ENCODE measurements at places on chromosomes 3 and 15.

DNA sequence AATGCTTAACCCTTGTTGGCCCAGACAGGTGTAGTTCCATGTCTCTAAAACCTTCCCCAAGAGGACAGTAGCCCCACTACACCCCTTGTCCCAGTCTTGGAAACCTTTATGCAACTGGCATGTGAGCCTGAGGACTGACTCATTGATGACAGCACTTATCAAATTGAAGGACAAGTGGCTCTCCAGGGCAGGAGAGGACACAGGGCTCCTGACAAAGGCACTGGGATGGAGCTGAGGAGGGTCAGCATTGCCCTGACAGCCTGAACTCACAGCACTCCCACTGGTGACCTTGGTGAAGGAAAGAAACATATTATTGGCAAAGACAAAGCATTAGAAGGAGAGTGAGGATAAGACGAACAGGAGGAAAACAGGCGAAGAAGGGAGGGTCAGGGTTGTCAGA, 139.9 kb downstream of the EPHB1 start:
- DNase-seq = no peak

GRCh38 chr3:132205609-132206008, 111.6 kb upstream of the ACP3 start:
- no peak for DNase-seq

GRCh38 chr3:149545049-149545448, 70.6 kb downstream of the TM4SF4 start:
- no peak for DNase-seq

DNA sequence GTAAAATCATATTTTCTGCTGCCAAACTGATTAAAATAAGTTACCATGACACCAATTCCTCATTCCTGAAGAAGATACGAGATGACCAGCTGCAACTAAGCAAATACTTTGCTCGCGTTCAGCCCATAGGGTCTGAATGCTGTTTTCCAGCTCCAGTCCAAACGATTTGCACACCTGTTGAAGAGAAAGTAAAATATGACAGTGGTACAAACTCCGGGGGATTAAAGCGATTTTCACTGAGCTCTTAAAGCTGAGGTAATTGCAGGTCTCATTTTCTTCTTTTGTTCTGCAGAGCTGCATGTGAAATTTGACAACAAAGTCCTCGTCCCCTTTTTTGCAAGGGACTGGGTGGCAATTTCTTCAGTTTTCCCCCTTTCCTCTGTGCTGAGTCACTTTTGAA, 118.4 kb downstream of the NR2F2 start:
- DNase-seq = no peak

DNA sequence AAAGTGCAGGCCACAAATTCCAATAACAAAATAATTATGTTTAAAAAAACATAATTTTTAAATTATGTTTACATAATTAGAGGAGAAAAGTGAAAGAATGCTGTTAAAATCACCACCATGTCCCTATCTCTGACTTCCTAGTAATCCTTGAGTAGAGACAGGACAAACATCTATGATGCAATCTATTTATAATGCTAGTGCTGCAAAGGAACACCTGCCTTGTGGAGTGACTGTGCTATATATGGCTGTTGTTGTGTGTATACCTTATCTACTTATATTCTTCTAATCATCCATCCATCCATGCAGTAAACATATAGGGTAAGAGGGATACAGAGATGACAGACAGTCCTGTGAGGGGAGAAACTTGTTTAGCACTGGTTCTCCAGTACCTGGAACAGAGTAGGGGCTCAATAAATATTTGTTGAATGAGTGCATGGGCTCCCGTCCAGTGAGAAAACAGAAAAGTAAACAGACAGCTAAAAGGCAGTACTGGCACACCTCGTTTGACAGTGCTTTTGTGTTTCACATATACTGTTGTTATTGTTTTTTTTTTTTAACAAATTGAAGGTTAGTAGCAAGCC, 229.3 kb upstream of the UBE2E1 start:
- DNase-seq = no peak

- DNase-seq = no peak
Measured at GRCh38 chr15:81992523-81992922, 53.3 kb downstream of the MEX3B start.

- DNase-seq = no peak
Measured at GRCh38 chr3:190001426-190001825, 119.3 kb downstream of the P3H2 start.

DNA sequence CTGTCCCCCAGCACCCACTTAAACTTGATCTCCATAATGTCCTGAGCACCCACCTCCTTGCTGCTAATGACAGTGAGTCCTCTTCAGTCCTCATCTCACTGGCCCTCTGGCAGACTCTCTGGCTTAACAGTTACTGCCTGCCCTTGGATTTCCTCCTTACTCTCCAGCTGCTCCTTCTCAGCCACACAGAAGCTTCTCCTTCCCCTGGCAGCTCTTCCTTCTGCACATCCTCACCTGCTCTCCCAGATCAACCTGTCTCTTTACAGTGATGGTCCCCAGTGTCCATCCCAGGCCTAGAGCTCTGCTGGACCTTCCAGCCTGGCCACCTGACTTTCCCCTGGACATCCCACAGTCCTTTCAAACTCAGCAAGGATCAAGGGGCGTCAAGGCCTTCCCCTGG, 47.4 kb upstream of the SMAD3 start:
- no peak for DNase-seq

Data from activated effector memory CD4-positive, alpha-beta T cell treated with Interleukin-2 at 50 U/mL for 16 hours (primary cell).